ENCODE measurements at places on chromosomes 7 and 10.

DNA sequence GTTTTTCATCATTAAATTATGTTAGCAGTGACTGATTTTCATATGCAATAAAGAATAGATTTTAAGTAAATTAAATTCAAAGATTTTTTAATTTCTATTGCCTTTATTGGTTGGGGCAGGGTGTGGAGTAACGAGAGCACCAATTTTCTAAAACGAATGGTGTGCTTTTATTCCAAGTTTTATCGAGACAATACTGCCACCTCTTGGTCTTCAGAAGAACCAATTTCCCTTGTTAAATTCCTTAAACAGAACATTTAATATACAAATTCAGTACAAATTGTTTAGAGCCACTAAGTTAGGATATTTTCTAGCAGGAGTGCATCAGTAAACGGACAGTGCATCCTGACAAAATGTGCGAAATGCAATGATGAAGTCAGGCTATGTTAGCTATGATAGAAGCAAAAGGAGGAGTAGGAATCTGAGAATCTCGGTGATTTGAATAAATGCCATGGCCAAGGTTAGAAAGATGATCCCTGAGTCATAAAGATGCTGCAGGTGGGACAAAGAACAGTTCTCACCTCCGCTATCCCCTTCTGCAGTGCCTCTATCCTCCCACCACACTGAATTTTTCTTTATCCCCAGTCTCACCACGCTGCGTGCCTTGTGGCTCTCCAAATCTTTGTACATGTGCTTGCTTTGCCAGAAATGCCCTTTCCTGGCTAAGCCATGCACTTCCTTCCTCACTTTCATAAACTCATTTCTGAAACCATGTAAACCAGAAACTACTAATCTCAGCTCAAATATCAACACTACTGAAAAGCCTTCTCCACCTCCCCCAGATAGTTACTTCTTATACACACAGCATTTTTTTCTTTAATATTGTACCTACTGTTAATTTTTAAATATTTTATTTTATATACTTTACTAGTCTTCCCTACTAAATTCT, 31.9 kb upstream of the AGBL3 start:
- no peaks in the 10 kb centered on the region for H3K36me3 ChIP-seq
- no peak overlapping the region for H3K27ac ChIP-seq
- no peaks in the 10 kb centered on the region for H3K4me1 ChIP-seq
- no peak for DNase-seq
- H3K4me3 ChIP-seq = no peak overlapping the region

GRCh38 chr10:113026679-113027078, 76.6 kb downstream of the TCF7L2 start:
- H3K27ac ChIP-seq = no peak overlapping the region
- no peak overlapping the region for H3K4me3 ChIP-seq
- DNase-seq = no peak
- H3K27me3 ChIP-seq = peaks cover 17% of the 10 kb centered on the region
- no peaks in the 10 kb centered on the region for H3K36me3 ChIP-seq

DNA sequence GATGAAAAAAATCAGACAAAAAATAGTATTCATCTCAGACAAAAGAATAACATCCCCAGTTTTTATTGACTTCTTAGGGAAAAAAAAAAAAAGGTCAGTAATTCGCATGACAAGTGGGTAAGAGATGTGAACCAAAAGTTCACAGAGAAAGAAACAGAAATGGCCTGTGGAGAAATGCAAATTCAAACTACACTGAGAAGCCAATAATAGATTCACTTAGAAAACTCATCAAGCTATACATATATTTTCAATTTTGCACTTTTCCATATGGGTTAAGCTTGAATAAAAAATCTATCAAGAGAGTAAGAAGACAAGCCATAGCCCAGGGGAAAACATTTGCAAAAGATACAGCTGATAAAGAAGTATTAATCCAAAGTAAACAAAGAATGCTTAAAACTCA, 28.0 kb downstream of the HERC4 start:
- H3K4me3 ChIP-seq = peak overlapping the region; percentile 52
- H3K27ac ChIP-seq = peak overlapping the region; percentile 50
- DNase-seq = no peak
- H3K36me3 ChIP-seq = peaks cover 16% of the 10 kb centered on the region

DNA sequence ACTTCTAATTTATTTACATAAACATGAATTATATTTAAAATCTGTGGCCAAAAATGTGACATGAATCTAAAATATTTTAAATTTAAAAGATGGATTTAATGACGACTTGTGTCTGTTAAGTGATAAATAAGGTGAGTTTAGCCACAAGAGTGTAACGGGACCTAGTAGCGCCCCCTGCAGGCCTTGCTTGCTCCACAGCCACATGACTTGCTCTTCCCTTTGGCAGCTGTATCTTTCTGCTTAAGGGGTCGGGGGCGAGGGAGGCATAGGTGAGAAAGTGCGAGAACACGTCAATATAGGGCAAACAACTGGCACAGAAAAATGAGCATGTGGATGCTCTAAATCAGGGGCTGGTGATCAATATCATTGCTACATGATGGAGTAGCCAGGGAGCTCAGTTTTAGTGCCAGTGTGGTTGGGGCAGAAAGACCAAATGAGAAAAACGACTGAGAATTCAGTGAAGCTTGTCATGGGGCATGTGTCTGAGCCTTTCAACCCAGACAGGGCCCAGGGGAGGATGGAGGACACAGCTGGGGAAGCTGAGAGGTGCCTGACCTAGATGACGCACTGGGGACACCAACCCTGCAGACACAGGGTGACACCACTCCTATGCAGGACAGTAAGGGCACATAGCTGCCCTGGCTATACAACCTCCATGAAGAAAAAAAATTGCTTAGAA, 49.8 kb downstream of the PAXIP1 start:
- no peaks in the 10 kb centered on the region for H3K4me1 ChIP-seq
- no peak overlapping the region for H3K4me3 ChIP-seq
- peaks cover 76% of the 10 kb centered on the region for H3K36me3 ChIP-seq

DNA sequence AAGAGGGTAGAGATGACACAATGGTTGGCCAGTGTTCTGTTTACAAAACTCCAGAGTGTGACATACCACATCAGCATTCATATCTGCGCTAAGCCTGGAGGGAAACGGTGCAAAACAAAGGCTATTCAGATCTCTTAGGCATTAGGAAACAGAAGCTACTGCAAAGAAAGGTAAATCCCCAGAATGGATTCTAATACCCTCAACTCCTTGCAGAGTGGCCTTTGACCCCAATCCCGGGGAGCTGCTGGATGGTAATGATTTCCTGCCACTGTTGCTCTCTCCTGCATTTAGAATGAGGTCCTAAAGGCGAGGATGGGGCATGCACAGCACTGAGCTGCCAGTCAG, 65.2 kb downstream of the AOAH start:
- no peak overlapping the region for H3K27ac ChIP-seq
- DNase-seq = no peak
- H3K4me3 ChIP-seq = no peak overlapping the region
- no peaks in the 10 kb centered on the region for H3K4me1 ChIP-seq

DNA sequence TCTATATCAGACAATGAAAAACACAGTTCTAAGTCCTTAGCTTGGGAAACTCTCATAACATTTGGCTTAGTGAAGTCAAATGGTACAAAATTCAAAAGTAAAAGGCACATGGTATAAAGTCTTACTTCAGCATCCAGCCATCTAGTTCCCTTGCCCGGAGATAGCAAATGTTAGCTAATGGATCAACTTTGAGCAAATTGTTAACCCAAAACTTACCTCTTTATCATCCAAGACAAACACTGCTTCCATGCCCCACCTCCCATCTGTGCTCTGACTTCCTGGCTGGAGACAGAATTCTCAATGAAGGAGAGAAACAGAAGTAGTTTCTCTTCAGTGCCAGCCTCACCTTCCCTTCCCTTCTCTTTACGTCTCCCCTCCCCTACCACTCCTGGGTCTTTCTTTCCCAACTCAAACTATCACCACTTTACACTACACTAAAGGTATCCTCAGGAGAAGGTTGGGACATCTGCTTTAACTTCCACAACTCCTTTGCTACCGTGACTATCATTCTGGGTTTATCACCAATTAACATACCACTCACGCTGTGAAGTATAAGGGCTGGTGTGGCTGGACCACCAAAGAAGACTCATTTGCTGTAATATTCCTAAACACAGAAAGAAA, 21.2 kb upstream of the ZNRF2 start:
- no peak overlapping the region for H3K27ac ChIP-seq
- no peak overlapping the region for H3K4me3 ChIP-seq
- H3K27me3 ChIP-seq = no peaks in the 10 kb centered on the region
- DNase-seq = no peak

GRCh38 chr7:5626498-5626897, 155.0 kb downstream of the RNF216 start:
- no peak for DNase-seq
- peak overlapping the region; percentile 66 for H3K27ac ChIP-seq
- no peaks in the 10 kb centered on the region for H3K27me3 ChIP-seq
- peaks cover 19% of the 10 kb centered on the region for H3K4me1 ChIP-seq

GRCh38 chr7:38585572-38586354, 45.4 kb downstream of the AMPH start:
- peaks cover 7% of the 10 kb centered on the region for H3K27me3 ChIP-seq
- no peaks in the 10 kb centered on the region for H3K4me1 ChIP-seq
- DNase-seq = no peak
- no peaks in the 10 kb centered on the region for H3K36me3 ChIP-seq
- H3K27ac ChIP-seq = no peak overlapping the region

DNA sequence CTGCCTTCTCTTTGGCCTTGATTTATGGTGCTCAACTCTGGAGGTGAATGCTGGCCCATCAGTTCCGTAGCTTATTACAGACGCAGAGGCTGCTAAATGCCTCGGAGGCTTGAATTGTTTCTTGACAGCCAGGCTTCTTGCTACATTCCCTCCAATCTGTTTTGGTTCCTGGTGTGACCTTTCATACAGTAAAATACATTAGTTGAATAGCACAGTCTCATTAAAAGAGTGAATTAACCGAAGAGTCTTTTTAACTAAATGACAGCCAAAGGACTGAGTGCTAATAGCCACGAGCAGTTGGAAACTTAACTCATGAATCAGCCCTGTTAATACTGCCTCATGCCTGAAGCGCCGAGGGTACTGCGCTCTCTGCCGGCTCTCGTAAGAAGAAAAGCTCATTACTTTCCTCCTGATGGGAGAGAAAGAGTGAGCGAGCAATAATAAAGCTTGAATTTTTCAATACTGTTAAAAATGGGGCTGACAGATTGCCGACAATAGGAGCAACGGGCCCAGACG, 236.4 kb upstream of the GPR26 start:
- no peak overlapping the region for H3K4me3 ChIP-seq
- peaks cover 18% of the 10 kb centered on the region for H3K27me3 ChIP-seq
- no peaks in the 10 kb centered on the region for H3K4me1 ChIP-seq
- no peak for DNase-seq

DNA sequence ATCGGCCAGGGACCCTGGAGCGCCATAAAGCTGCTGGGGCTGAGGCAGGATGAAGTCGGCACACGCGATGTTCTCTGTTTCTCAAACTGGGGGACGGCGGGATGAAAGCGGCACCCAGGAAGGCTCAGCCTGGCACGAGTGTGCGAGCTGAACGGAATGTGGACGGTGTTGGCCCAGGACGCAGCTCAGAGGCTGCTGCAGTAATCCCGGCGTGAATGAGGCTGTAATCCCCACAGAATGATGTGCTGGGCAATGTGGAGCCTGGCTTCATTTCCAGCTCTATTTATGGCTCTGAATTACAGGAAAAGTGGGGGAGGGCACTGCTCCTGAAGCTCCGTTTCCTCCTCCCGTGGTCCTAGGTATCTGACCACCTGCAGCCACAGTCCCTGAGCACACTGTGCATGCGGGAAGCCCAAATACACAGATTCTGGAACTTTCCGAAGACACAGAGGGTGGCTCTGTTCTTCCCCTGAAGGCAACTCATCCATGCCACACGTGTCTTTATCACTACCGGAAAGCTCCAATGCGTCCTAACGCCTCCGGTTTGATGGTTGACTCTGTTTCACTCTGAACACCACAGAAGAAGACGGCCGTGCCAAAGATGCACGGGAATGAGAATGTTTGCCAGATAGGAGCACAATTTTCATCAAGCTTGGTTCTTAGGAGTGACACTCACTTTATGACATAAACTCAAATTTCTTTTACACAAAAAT, 37.6 kb downstream of the KLF6 start:
- no peak overlapping the region for H3K27ac ChIP-seq
- no peak for DNase-seq
- no peaks in the 10 kb centered on the region for H3K27me3 ChIP-seq
- H3K4me1 ChIP-seq = peaks cover 22% of the 10 kb centered on the region

GRCh38 chr7:14905764-14906163, 3.2 kb upstream of the DGKB start:
- no peak overlapping the region for H3K4me3 ChIP-seq
- H3K27ac ChIP-seq = no peak overlapping the region
- DNase-seq = no peak
- H3K4me1 ChIP-seq = no peaks in the 10 kb centered on the region
- H3K27me3 ChIP-seq = no peaks in the 10 kb centered on the region

DNA sequence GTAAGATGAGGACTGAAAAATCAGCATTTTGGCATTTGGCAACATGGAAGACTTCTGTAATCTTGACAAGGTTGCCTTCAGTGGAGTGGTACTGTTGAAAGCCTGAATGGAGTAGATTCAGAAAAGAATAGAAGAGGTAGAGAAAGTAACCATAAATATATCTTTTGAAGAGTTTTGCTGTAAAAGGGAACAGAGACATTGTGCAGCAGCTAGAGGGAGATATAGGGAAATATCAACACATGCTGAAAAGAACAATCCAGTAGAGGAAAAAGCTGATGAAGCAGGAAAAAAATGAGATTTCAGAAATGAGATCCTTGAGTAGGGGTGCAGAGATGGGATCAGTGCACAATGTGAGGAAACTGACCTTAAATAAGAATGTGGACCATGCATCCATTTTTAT, 60.0 kb downstream of the RAPGEF5 start:
- no peak for DNase-seq
- H3K27ac ChIP-seq = no peak overlapping the region
- H3K36me3 ChIP-seq = no peaks in the 10 kb centered on the region

DNA sequence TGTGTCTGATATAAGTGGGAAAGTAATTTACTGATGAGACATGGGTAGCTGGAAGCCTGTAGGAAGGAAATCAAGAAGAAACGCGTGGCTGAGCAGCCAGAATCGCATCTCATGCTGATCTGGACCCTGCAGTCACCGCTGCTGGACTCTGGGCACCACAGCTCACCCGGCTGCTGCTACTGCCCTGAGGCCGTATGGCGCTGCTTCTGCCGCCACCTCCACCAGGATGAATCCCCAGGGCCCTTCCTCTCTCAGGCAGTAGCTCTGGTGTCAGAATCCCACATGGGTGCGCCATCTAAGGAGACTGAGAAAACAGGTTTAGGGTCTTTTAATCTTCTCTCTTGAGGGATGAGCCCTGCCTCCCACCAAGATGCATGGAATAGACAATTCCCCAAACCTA, 70.3 kb upstream of the AGK start:
- no peak overlapping the region for H3K27ac ChIP-seq
- H3K4me3 ChIP-seq = no peak overlapping the region
- H3K27me3 ChIP-seq = peaks cover 9% of the 10 kb centered on the region
- no peaks in the 10 kb centered on the region for H3K36me3 ChIP-seq
- no peaks in the 10 kb centered on the region for H3K4me1 ChIP-seq

- DNase-seq = no peak
- H3K4me3 ChIP-seq = no peak overlapping the region
- H3K27ac ChIP-seq = no peak overlapping the region
These were observed 36.2 kb upstream of the CCDC6 start for GRCh38 chr10:59942556-59942955.
